Foreskin fibroblast (primary cell): ENCODE measurements at places on chromosomes 1 and 21.
A peak's percentile ranks its signal among the peaks of the same experiment; 100 is the strongest.

GRCh38 chr1:22711591-22712501 is 1.2 kb downstream of the EPHB2 start:
- no peak for DNase-seq

- DNase-seq, result no peak
Measured at GRCh38 chr21:25441835-25442234, 165.4 kb downstream of the MRPL39 start.

- no peak for DNase-seq
Measured at GRCh38 chr1:38006008-38006828, 904 bp upstream of the FHL3 start.

DNA sequence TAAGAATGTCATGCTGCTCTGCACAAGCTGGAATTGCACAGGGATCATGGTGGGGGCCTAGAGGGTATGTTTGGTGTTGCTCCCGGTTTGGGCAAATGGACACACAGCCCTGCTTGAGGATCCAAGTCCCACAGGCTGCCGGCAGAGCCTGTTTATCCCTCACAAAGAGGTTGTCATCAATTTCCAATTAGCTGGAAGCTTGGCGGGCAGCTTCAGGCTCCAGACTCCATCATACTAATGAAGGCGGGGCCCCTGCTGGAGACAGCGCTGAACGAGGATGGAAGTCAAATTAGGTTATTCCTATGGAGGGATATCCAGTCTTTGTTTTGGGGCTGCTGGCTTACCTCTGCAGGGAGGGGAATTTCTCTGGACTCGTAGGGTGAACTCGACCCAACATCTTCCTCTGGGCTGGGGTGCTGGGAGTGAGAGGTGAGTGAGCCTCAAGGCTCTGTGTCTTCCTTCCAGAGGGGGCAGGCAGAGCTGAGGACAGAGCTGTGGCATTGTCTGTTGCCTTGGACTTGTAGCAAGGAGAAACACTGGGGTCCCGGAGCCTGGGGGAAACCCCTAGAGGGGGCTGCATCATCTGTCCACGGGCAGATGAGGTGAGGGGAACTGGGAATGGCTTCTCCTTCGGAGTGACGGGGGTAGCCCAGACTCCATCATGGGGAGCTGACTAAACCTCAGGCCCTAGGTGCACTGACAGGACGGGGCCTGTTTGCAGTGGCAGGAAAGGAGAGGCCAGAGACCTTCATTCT is 24.9 kb upstream of the PARP1 start:
- no peak for DNase-seq

DNA sequence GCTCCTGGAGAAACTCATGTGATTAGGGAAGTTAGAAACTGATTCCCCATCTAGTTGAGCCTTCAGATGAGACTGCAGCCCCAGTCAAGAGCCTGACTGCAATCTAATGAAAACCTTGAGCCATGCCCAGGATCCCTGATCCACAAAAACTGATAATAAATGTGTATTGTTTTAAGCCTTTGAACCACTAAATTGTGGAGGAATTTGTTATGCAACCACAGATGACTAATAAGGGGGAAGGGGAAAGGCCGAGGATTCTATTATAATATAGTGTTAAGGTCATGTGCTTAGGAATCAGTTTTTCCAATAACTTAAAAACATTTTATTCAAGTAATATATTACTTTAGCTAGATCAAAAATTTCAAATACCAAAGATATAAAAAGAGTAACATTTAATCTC is 52.8 kb upstream of the USP25 start:
- DNase-seq, result peak; percentile 20

GRCh38 chr1:94929351-94930217 is 2.7 kb upstream of the CNN3 start:
- DNase-seq, result peak; percentile 25

- no peak for DNase-seq
Measured at GRCh38 chr1:148383966-148384365, 99.1 kb downstream of the PPIAL4G start.

DNA sequence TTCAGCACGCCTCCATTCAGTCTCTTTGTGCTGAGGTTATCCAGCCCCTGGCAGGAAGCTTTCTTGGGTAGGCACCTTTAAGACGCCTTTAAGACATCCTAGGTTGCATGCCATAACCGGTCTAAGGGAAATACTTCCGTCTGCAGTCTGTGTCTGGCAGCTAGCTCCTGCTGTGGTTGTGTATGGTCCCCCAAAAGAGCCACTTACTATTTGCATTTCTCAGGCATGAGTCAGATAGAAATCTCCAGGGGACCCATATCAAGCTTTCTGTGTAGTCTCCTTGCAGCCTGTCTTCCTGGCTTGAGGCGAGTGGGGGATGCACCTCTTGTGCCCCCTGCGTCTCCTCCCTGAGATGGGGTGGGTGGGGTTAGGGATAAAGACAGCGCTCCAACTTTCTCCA is 10.0 kb upstream of the RYR2 start:
- no peak for DNase-seq

GRCh38 chr21:46633566-46633965 is 1.9 kb upstream of the PRMT2 start:
- DNase-seq, result no peak

- DNase-seq, result no peak
Measured at GRCh38 chr1:12342401-12343003, 112.7 kb downstream of the VPS13D start.

- DNase-seq, result no peak
Measured at GRCh38 chr1:91790392-91790791, 95.6 kb downstream of the TGFBR3 start.

GRCh38 chr1:54803761-54804470 is 2.8 kb upstream of the TTC22 start:
- no peak for DNase-seq

- DNase-seq, result no peak
Measured at GRCh38 chr21:14452727-14453241, 69.8 kb upstream of the HSPA13 start.

- DNase-seq, result peak; percentile 45
Measured at GRCh38 chr21:25670726-25671125, 31.7 kb downstream of the JAM2 start.

DNA sequence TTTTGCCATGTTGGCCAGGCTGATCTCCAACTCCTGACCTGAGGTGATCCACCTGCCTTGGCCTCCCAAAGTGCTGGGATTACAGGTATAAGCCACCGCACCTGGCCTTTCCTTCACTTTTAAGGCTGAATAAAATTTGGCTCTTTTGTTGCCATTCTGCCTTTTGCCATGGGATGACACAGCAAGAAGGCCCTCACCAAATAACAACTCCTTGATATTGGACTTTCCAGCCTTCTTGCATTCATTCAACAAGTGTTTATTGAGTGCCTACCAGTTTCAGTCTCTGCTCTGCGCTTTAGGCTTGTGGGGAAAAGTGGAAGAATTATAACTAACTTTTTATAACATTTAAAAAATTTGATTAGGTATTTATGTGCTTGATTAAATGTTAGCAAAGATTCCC is 1.9 kb upstream of the NVL start:
- DNase-seq, result no peak

DNA sequence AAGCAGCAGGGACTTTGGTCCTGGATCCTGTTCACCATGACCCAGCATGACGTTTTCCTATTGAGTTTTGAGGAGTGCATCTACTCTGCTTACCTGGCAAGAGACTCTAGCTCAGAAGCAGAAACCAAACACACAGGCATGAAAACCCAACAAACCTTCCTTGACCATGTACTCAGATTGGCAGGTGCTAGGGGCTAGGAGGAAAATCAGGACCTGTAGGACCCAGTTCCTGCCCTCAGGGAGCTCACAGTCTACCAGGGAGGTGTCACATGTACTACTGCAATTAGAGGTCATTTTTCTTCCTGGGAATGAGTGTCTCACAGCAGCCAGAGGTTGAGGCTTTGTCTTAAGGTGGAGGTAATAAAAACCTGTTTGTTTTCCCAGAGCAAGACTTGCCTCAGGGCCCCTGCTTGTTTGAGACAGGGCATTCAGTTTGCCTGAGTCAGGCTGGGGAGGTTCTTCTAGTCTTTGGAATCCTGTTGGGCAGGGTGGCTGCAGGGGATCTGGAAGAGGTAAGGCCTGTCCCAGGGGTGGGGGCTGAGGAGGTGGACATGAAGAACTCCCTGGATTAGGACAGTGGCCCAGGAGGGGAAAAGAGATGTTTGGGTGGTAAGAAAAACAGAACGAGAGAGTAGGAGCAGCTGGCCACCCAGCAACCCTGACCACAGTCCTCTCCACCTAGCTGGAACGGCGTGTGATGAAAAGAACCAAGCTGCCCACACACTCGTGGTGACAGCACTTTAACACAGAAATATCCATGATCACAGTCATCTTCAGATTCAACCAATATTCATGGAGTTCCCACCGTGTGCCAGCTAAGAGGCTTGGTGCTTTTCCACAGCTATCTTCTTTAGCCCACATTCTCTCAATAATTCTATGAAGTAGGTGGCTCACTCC is 30.8 kb downstream of the IER5 start:
- peak; percentile 57 for DNase-seq

DNA sequence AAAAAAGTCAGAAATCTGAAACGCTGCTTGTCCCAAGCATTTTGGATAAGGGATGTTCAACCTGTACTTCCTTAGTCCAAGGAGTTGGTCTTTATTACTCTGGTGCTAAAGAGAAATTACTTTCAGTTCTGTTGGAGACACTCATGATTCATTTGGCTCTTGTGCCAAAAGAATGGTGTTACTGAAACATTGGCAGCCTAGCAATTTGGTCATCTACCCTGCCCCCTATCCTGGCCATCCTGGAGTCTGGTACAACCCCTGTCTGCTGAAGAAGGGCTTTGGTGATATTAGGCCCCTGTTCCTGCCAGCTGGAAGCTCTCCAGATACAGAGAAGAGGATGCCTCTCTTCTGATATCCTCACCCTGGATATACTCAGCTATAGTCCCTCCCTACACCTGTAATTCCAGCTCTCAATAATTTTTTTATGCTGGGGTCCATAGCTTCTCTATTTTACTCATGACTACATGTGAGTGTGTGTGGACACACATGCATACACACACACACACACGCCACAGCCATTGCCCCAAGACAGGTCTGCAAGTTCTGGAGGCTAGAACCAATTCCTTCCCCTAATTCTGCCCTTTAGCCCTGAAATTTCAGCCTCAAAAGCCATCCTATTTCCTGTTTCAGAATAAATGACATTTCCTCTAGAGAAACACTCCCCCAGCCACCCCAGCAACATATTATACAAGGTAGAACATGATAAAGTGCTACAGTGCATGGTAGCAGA is 40.0 kb downstream of the LHX8 start:
- DNase-seq, result no peak

DNA sequence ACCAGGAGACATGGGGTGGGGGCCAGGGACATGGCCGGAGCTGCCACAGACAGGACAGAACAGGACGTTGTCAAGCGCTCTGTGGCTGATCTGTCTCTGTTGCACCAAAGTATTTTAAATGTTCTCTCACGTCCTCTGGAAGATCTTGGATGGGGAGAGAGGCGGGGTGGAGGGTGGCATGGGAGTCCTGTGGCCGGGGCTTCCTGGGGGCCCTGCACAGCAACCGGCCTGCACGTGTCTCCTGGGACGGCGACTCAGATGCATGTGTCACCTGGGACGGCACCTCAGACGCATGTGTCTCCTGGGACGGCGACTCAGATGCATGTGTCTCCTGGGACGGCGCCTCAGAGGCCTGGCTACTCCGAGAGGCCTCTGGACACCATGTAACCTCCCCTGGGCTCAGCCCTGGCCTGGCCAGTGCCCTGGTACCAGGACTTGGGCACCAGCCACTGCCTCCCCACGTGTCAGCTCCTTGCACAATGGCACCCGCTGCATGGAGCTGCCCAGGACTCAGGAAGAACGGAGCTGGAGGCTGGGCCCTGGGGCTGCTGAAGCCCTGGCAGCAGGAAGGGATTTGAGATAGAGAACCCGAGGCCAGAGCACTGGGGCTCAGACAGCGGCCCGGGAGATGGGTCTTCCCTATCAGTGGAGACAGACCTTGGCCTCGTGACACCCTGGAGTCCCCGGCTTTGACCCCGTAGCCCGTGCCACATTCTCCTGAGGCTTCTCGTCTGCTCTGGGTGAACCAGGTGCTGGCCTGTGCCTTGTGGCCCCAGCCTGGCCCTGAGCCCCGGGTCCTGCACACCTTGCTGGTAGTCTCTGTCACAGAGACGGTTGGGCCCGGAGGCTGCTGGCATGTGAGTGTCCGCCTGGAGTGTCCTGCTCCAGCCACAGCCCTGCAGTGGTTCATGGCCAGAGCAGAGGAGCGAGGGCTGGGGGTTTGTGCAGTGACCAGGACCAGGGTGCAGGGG is 14.7 kb upstream of the SLC19A1 start:
- no peak for DNase-seq

- DNase-seq, result no peak
Measured at GRCh38 chr1:23776217-23776616, 2.0 kb upstream of the PITHD1 start.

DNA sequence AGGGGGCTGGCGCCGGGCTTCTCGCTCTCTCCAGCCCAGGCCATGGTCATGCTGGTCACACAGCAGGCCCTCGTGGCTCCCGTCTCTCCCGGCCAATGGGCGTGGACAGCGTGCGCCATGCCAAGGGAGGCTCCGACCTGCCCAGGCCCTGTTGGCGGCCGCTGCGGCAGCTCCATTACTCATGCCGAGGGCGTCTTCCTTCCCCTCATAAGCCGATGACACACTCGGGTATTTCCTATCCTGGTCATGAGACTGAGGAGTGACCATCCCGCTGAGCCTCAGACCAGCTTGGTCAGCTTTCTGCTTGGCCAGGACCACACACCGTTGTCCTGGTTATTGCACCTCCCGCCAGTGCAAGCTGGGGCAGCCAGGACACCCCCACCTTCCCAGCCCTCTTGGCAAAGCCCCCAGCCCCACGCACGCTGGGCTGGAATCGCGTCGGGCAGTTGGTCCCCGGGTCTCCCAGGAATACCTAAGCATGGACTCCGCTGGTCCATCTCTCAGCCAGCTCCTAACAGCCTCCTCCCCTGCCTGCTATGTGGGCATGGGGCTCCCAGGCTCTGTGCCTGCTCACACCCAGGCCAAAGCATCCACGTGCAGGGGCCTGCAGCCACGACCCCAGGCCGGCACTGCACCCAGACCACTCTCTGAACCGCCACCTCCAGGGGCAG is 49.8 kb downstream of the ARHGEF16 start:
- DNase-seq, result peak; percentile 63

- DNase-seq, result no peak
Measured at GRCh38 chr1:44696789-44697345, 22.4 kb downstream of the ARMH1 start.

GRCh38 chr1:9069326-9070100 is at the start of gene SLC2A5:
Gene SLC2A5 (minus strand): TSS chr1:9069635. CDS start chr1:9069536, 99 bp downstream.
- peak; percentile 50 for DNase-seq

DNA sequence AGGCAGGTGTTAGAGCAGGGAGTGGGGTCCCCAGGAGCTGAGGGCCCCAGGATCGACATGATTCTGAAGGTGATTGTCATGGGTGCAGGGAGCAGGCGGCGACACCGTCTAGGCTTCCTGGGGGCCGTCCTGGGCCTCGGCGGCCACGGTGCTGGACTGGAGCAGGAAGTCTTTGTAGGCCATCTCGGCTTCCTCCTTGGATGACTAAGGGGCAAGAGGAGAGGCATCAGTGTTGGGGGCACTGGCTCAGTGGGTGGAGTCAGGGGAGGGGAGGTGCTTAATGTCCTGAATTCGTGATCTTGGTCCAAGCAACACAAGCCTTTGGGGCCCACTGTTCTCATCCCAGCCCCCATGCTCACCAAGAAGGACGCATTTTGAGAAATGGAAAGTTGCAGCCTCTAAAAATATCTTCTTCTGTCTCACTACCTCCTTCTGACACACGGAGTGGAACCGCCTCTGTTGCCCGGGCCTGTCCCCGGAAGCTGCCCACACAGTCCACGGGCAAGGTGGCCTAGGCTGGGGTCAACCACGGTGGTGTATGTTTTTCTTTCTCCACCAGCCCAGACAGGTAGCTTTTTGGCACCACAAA is 8.6 kb upstream of the FCMR start:
- DNase-seq, result no peak
